ENCODE measurements at places on chromosomes 1 and 21.
A peak's percentile ranks its signal among the peaks of the same experiment; 100 is the strongest.

- no peak for DNase-seq
Measured at GRCh38 chr21:40610345-40610744, 236.6 kb downstream of the DSCAM start.

DNA sequence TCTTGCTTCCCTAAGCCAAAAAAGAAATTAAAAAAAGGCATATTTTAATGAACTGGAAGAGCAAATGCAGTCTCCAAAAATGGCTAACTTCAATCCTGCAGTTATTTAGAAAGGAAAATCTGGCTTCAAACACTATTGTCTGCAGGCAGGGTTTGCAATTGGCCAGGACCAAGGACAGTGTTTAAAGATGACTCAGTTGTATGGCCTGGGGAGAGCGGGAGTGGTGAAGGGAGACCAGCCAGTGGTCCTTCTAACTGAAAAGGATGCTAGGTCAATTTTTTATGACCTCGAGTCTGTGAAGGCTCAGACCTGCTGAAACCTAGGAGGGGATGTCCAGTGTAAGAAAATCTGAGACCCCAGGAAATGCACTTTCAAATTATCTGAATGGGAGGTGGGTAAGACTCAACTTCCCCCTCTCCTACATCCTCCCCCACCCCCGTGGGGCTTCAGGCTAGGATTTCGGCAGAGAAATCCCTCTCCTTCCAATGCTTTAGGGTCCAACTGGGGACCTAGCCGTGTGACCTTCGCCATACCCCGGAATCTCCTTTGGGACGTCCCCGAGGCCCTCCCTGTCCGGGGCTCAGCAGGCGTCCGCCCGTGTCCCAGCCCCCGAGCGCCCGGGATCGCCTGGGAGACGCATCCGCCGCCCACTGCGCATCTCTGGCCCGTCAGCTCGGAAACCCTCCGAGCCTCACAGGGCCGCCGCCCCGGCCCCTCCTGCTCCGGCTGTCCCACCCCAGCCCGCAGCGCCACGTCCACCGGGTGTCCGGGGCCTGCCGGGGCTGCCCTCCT, 602 bp upstream of the RIMKLA start:
- peak; percentile 48 for DNase-seq

DNA sequence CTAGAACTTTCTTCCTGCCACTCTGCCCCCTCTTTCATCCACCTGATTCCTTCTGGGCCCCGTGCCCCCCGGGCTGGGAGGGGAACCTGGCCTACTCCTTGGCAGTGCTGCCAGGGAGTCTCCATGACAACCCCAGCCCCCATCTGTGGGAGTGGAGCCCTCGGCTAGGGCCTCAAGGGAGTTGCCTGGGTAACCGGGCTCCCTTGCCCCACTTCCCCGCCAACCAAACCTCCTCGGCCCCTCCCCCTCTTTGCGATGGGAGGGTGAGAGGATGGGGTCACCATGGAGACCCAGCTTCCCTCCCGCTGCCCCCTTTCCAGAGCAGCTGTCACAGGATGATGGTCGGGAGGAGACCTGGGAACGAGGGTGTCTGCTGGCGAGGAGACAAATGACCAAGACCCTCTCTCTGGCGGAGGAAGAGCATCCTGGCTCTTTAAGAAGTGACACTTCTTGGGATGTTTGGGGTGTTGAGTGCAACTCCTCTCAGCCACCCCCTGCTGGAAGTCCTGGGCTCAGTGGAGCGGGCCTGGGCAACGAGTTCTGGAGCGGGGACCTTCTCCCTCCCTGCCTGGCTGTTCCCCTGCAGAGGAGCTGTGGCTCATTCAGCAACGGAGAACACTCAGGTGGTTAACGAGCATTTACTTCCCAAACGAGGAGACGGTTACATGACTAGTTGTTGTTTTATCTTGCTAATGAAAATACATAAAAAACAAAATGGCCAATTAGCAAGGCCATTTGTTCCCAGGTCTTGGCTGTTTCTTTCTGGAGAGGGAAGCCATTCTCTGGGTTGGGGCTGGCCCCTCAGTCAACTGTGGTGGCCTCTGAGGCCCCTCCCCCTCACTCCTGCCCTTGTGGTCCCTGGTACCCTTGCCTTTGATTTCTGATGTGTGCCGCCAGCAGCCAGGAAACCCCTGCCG, 82.8 kb downstream of the UBIAD1 start:
- DNase-seq: peak; percentile 78

GRCh38 chr1:166182281-166182680, 15.5 kb upstream of the FAM78B start:
- no peak for DNase-seq

DNA sequence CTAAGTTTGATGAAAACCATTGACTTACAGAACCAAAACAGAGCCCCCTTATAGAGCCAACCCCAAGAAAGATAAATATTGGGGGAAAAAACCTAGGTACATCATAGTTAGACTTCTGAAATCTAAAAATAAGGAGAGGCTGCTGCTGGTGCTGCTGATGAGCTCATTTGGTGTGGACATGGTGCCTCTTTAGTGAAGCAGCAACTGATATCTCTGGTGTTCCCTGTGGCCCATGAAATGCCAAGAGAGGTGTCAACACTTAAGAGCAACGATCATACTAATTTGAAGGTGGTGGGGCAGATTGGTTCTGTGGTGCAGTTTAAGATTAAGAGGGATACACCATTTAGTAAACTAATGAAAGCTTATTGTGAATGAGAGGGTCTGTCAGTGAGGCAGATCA, 35.9 kb downstream of the ST3GAL3 start:
- DNase-seq: no peak

DNA sequence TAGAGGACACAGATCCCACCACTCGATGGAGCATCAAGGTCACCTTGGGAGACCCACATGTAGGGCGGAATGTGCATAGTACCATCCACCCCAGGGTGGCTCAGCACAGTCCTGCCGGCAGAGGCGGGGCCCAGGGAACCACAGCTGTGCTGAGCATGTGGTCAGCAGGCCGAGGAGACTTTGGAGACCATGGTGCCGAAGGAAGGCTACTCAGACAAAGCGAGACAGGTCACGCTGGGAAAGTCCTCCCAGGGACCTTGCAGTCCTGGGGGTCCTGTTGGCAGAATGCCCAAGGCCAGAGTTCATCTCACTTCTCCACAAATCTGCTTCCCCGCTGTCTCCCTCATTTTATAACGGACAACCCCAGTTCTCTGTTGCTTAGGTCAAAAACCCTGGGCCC, 22.5 kb downstream of the WNT3A start:
- no peak for DNase-seq

DNA sequence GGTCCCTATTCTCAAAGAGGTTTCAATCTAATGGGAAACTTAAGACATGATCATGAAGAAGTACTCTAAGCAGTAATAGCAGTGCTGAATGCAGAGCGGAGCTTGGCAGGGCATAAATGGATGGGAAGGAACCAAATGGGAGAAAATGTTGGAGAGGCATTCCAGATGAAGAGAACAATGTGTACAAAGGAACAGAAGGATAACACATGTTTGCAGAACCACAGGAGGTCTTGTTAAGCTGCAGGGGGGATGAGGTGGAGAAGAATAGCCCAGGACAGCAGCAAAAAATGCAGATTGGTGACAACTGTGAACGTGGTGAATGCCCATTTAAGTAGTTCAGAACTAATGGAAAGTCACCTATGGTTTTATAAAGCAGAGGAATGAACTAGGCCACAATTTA, 99.1 kb downstream of the ASTN1 start:
- DNase-seq: no peak

DNA sequence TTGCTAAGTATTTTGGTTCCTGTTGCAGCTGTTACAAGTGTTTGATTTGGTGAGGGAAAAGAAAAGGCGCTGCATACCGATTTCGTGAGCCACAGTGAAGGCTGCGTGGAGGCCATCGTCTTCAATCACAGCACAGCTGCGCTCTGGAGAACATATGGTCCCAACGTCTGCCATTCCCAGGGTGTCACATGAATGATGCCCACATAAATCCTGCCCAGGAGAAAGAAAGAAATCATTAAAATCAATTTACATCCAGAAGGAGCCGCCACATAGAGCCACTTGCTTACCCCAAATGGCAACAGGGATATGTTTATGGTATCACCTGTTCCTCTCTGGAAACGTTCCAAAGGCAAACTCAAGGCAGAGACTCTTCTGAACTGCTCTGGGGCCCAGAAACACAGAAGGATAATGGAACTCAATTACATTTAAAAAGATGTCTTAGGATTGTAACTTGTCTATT, 12.2 kb downstream of the ADAMTS5 start:
- DNase-seq: no peak

DNA sequence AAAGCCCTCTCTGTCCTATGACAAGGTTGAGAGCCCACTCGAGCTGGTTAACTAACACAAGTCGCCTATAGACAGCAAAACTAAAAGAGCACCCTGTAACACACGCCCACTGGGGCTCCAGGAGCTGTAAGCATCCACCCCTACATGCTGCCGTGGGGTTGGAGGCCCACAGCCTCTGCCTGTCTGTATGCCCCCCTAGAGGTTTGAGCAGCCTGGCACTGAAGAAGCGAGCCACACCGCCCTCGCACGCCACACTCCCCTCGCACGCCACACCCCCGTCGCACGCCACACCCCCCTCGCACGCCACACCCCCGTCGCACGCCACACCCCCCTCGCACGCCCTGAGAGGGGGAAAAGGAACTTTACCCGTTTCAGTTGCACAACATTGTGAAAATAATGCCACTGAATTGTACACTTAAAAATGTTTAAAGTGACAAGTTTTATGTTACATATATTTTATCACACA, 13.2 kb upstream of the HMGCL start:
- DNase-seq: peak; percentile 72

DNA sequence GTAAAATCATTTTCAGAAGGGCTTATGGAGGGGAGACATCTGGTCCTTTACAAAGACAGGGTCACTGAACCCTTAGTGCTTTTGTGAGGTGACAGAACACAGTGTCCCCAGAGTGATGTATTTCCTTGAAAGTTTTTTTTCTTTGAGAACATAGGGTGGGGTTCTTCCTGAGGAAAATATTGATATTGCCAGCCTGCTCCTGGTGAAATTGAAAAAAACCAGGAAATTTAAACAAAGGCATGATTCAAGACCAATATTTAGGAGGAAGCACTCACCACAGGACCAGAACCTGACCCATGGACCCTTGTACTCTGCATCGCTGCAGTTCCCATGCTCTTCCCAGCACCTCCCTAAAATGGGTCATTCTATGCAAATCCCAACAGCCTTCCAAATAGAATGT, 63.7 kb downstream of the ST6GALNAC3 start:
- no peak for DNase-seq

DNA sequence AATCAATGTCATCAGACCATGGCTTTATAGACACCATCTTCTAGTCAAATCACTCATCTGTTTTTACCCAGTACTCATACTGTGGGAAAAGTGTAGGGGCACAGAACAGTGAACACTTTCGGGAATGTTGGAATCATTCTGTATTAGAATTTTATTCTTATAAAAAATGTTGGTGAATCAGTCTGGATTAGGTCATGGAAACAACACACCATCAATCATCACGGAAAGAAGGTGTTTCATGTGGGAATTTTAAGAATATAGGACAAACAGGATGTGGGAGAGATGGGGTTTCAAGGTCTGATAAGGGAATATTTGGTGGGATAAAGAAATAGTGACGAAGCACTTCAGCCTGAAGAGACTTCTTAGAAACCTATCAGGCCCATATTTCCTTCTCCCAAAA, 17.3 kb downstream of the GBP1 start:
- DNase-seq: no peak

DNA sequence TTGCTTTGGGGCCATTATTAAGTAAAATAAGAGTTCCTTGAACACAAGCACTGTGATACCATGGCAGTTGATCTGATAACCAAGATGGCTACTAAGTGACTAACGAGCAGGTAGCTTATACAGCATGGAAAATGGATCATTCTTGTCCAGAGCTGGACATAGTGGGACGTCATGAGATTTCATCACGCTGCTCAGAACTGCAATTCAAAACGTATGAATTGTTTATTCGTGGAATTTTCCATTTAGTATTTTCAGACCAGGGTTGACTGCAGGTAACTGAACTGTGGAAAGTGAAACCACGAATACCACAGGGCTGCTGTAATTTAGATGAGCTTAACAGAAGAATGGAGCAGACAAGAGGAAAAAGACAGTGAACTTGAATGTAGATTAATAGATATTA, 38.9 kb downstream of the CCDC18 start:
- no peak for DNase-seq

DNA sequence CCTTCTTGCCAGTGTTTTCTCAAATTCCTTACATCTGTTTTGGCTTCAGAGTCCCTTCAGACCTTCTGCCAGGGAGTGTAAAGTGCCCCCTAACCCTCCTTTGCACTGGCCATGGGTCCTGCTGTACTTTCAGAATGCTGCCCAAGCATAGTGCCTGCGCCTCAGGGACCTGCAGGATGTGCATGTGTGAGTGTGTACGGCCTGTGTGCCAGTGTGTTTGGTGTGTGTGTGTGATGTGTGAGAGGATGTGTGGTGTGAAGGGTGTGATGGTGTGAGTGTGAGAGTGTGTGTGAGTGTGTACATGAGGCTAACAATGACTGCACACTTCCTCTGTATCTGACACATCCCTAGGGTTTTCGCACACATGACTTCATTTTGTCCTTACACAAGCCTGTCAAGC, 265.8 kb upstream of the RAB4A start:
- DNase-seq: no peak

- DNase-seq: no peak
Measured at GRCh38 chr1:225651872-225652728, 823 bp downstream of the ENAH start.

- no peak for DNase-seq
Measured at GRCh38 chr1:50147191-50147850, 38.6 kb downstream of the ELAVL4 start.

GRCh38 chr1:226542623-226543103, 5.9 kb upstream of the STUM start:
- no peak for DNase-seq

DNA sequence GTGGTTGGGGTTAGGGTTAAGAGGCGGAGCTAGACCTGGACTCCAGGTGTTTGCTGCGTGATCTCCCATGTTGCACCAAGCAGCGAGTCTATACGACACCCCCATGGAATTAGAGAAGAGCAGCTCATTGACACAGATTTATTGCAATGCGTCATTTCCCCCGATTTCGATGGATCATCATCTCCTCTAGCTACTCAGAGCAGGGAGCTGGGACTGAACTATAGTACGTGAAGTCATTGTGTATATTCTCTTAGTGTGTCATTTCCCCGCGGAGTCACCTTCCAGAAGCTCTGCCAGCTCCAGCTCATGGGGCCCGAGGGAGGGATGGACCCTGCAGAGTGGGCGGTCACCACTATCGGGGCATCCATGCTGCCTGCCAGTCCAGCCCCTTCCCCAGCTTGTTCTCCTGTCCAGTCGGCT, 7.5 kb upstream of the C2CD2 start:
- DNase-seq: no peak

DNA sequence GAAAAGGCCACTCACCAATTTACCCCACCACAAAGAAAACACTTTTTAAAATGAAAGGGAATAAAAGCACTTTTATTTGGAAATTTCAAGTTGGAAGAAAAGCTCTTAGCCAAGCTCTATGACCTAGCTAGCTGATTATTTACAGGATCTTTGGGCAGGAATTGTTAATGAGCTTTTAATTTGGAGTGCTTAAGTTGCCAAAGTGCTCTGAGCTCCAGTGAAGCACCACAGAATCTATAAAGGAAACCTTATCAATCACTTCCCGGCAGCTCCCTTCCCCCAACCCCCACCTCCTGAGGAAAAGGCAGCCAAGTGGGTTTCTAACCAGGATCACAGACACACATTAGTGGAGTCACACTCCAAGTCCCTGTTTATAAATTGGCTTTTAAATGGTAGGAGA, 1.5 kb downstream of the ERI3 start:
- DNase-seq: no peak

Measured in ecto neural progenitor cell (in vitro differentiated cells).